NCI-H1092 (cell line): ENCODE measurements at places on chromosomes 12 and 14.

DNA sequence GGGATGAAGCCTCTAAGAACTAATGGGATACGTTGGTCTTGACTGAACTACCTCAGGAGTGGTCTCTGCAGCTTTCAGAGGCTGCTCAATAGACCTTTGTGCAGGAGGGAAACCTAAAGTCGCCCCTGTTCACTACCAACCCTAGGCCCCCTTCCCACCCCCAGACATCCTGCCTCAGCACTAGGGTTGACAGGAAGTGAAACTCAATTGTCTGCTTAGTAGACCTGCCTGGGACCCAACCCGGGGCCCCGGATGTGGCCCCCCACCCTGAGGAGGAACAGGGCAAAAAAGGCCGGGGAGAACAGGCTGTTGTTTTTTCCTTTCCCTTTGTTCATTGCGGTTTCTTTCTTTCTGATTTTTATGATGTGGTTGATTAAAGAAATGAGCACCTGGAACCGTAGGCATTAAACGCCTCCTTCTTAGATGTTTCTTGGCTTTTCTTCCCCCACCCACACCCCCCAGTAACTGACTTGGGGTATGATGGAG, 1.6 kb upstream of the DGKA start:
- DNase-seq: no peak

DNA sequence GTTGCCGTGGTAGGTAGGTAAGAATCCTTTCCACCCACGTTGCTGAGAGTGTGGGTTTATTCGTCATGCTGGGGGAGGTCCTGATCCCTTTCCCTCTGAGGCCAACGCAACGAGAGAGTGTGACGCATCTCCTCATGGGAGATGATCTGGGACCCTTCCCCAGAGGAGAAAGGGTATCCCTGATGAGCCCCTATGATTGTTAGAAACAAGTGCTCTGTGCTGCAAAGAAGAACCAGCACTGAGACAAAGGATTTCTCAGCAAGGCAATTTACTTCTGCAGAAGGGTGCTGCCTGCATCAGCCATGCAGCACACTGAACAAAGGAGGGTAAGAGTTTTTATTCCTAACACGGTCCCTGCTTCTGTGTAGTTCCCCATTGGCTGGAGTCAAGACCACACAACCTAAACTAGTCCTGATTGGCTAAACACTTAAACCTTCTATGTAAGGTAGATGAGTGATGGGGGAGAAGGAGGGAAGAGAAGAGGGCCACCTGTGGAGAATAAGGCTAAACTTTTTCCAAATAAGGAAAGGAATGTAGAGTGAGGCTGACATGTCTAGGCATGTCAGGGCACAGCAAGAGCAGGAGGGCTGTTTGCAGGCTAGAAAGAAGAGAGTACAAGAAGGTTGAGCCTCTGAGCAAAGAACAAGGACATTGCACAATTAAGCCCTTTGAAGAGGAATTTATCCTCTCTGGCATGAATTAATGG, 21.3 kb downstream of the CLEC2A start:
- DNase-seq: no peak

- DNase-seq: no peak
Measured at GRCh38 chr14:32382704-32383103, 53.6 kb downstream of the AKAP6 start.

GRCh38 chr14:54191846-54192245, 205.0 kb upstream of the CDKN3 start:
- DNase-seq: no peak

DNA sequence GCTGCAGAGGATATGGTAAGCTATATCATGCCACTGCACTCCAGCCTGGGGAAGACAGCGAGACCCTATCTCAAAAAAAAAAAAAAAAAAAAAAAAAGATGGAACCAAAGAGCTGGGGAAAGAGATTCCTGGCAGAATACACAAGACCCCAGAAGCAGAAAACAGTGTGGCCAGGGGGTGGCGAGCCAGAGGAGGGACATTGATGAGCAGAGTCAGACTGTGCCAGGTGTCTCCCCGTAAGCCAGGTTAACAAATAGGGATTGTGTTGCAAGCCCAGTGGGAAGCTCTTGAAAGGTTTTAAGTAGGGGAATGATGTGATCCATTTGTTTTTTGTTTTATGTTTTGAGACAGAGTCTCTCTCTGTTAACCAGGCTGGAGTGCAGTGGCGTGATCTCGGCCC, 56.1 kb downstream of the FIGNL2 start:
- DNase-seq: no peak

DNA sequence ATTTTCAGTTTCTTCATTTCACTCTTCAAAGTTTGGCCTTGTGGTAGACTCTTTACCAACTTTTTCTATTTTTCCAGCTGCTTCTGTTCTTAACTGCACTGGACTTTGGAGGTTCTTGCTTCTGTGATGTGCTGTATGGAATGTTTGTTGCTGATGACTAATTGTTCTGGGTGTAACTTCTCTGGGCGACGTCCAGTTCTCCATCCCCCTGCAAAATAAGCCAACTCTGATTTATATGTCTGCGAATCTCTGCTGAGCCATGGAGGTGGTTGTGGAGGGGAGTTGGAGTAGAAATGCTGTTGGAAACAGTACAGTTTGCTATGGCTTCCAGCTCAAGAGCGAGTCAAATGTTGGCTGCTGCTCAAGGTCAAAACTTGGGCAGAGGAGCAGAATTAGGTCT, 113.9 kb upstream of the DYRK2 start:
- DNase-seq: no peak

- DNase-seq: no peak
Measured at GRCh38 chr12:15819644-15820437, 30.7 kb upstream of the EPS8 start.
